ENCODE measurements at places on chromosomes 16 and 17. TPM values are rescaled to one million over a fixed set of nuclear protein-coding genes. Genes with fewer than 3 reads are reported as not detected.

The KCNH4 gene
- total RNA-seq, result not detected

- DNase-seq, result no peak
These were observed 24.9 kb downstream of the GSE1 start for GRCh38 chr16:85637808-85638647.

- peak; percentile 38 for DNase-seq
These were observed 94.2 kb upstream of the HSBP1 start for GRCh38 chr16:83713597-83713996.

- no peak for DNase-seq
These were observed 14.2 kb upstream of the ALOX12B start for GRCh38 chr17:8101721-8102120.

The KRT12 gene
- total RNA-seq, result not detected

- no peak for DNase-seq
These were observed 128.7 kb downstream of the XYLT1 start for GRCh38 chr16:17342031-17342430.

DNA sequence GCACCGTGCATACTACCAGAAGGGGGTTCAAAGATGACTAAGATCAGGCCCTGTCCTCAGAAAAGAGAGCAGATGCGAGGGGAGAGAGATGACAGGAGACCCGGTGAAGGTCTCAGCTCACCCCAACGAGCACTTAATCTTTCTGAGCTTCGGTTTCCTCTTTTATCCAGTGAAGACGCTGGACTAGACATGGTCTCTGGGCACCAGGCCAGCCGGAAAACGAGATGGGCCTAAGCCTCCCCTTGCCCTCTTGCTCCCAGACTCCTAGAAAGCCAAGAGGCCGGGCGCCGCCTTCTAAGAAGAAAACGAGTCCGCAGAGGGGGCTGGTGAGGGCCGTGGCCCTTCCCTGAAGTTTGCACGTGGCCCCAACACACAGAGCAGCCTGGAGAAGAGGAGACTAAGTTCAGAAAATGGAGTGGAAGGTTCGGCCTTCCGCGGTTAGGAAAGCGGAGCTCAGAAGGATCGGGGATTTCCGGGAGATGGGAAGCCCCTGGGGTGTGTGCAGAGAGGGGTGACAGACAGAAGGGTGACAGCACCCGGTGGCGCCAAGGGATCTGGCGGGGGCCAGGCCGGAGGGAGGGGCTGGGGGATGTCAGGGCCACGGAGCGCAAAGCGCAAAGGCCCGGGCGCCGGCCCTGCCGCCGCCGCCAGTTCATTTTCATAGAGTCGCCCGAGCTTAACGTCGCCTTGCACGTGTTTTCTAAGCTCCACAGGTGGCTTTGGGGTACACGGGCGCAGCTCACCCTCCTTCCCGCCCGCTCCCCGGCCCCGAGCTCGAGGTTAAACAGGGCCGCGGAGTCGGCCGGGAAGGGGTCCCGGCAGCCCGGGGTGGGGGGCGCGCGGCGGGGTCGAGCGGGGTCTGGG is 42.1 kb upstream of the BHLHA9 start:
- DNase-seq, result peak; percentile 26

Measured in G401 (cell line).